ENCODE measurements at places on chromosomes 1 and 21.

DNA sequence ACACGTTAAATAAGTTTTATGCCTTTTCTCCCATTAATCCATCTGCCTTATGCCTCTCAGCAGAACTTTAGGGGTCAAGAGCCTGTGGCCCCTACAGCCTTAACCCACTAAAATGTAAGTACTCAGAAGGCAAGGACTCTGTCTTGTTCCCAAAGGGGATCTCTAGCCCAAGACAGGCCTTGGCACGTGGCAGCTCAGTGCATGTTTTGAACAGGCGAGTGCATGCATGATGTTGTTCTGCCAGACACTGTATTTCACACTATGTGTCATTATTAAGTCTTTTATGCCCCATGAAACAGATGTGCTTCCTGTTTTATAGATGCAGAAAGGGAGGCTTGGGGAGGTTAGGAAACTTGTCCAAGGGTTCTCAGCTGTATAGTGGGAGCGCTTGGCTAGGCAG, 102.8 kb downstream of the ETS2 start:
- DNase-seq: no peak

DNA sequence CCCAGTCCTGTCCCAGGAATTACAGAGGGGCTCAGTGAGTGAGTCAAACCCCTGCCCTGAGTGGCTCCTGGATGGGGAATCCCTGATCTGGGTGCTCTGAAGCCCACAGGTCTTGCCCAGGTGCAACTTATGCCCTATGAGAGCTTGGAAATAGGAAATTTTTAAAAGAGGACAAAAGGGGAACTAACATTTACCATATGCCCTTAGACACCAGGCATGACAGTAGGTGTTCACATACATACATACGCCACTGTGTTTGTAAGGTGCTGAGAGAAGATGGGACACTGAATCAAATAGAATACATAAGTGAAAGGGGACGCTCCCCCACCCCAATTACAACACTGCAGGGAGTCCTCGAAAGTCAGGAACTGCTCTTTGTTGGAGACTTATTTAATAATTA, 1.4 kb downstream of the CFAP45 start:
- no peak for DNase-seq

- DNase-seq: peak; percentile 30
These were observed 189.1 kb upstream of the C1orf87 start for GRCh38 chr1:60262701-60263100.

DNA sequence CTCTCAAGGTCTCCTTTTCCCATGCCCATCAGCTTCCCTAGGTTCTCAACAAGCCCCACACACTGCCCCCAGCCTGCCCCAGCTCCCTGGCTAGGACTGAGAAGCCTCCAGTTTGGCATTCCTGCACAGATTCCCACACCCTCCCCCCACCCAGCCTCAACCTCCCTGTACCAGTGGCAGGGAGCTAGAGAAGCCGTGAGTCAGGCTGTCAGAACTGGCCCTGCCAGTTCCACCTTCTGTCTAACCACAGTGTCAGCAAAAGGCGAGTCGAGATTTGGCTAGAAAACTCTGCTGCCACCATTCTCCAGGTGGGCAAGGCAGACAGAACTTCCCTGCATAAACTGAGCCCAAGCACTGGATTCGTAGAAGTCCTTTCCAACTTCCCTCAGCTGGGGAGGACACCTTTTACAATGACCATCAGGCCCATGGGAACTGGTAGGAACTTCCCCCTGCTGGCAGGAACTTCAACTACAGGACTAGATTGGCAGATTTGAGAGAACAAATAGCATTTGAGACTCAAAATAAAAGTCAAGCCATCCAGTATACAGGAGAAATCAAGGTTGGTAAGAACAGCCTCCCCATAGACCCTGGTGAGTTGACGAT, 31.0 kb downstream of the TNNT2 start:
- peak; percentile 52 for DNase-seq

DNA sequence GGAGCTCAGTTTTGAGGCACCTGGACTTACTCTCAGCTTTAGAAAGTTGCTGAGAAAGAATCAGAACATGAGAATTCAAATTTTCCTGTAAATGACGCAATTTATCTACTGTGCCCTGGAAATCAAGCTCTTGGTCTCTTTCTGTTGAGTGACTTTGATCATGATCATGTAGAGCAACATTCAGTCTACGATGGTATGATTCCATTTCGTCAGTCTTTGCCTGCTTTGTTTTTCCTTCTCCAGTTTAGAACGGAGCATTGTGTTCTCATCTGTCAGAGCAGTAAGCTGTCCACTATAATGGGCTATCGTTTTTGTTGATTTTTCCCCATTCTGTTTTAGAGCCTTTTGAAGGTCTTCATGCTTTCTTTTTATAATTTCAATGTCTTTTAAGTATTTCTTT, 20.7 kb downstream of the SFT2D2 start:
- DNase-seq: no peak

DNA sequence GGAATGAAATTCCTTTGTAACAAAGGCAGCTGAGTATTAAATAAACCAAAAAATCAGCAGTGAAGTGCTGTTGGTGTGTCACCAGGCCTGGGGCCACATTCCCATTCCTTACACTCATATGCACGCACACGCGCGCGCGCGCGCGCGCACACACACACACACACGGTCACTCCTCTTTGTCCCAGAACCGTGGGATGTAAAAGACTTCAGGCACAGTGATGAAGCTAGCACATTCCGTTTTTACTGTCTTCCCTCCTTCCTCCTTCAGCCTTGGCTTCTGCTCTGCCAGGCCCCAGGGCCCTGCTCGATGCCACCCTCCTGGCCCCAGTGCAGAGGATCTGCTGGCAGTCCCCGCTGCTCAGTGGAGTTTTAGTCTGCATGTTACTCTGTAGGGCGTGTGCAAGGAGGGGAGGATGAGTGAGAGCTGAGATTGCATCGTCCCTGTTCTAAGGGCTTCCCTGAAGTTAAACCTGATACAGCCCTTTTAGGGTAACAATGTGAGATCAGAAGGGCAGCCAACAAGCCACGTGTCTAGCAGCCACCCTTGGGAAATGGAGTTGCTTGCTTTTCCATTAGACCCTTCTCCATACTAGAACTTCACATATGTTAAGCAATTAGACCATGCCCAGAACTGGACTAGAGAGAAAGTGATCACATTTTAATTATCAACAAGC, 71.7 kb upstream of the WDR26 start:
- no peak for DNase-seq

GRCh38 chr1:189623336-189623735, 854.3 kb downstream of the BRINP3 start:
- DNase-seq: no peak

DNA sequence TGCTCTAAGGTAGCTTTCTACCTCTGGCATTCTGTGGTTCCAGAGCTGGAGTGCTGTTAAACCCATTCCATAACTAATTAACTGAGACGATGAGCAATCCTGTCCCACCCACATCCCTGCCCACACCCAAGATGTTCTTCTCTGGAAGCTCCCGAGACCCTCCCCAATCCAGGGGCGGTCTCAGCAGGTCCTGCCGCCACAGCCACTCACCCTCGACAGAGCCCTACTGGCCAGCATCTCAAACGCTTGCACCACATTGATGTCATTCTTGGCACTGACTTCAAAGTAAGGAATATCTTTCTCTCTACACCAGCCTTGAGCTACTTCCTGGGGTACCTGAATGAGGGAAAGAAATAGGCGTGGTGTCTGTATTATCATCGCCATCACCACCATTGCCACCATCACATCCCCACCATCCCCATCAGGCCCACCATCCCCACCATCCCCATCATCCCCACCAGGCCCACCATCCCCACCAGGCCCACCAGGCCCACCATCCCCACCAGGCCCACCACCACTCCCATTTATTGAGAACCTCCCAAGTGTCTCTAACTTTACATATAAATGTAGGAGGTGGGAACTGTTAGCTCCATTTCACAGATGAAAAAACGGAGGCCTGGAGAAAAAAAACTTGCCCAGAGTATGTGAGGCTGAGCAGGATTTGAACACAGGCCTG, 17.7 kb downstream of the RAB7B start:
- no peak for DNase-seq
